NCI-H1930 (cell line): ENCODE measurements at places on chromosomes 6 and 20.

DNA sequence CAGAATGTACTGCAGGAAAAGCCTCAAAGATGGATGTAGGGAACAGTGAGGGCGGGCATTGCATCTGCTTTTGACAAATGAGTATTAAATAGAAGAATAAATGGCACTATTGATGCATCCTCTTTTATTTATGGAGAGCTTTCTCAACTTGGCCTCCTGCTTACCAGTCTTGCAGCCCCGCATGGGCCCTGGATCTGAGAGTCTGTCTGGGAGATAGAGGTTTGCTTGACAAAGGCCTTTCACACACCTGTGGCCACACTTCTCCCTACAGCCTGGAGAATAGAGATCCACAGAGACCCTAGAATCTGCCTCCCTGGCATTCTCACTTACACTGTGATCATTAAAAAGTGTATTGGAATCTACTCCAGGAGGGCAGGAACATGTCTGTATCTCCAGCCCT is 203.8 kb upstream of the CDH4 start:
- DNase-seq = no peak

DNA sequence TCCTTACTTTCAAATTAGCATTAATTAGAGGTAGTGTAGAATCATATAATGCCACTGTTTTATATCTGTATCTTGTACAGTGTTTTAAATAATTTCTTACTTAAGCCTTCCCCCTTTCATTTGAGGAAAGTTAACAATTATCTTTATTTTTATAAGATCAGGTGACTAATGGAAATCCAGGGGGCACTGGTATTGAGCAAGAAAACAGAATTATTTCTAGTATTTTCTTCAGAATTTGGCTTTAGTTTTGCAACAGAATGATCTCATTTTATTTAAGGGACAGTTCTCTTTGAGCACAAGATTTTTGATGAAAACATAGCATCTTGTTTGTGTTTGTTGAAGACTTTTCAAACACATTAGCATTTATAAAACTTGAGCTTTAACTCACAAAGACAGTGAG is 55.9 kb downstream of the RNF217 start:
- no peak for DNase-seq

- no peak for DNase-seq
Observed at GRCh38 chr6:122751326-122751725, 28.2 kb upstream of the FABP7 start.

DNA sequence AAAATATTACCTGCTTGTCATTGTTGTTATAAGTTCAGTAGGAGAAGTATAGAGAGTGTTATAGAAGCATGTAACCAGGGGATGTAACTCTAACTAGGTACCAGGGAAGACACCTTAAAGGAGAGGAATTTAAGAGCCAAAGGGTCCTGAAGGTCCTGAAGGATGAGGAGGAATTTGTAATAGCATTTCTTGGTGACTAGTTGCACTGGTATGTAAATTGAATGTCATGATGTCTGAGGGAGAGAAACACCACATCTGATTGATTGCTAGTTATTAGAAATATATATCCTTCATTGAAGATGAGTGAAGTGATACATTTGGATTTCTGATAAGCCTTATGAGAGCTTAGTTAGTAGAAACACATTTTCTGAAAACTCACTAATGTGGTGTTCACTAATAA is 643.8 kb downstream of the RFPL4B start:
- DNase-seq = no peak

GRCh38 chr20:23519556-23519955 is 28.6 kb downstream of the CST8 start:
- no peak for DNase-seq

DNA sequence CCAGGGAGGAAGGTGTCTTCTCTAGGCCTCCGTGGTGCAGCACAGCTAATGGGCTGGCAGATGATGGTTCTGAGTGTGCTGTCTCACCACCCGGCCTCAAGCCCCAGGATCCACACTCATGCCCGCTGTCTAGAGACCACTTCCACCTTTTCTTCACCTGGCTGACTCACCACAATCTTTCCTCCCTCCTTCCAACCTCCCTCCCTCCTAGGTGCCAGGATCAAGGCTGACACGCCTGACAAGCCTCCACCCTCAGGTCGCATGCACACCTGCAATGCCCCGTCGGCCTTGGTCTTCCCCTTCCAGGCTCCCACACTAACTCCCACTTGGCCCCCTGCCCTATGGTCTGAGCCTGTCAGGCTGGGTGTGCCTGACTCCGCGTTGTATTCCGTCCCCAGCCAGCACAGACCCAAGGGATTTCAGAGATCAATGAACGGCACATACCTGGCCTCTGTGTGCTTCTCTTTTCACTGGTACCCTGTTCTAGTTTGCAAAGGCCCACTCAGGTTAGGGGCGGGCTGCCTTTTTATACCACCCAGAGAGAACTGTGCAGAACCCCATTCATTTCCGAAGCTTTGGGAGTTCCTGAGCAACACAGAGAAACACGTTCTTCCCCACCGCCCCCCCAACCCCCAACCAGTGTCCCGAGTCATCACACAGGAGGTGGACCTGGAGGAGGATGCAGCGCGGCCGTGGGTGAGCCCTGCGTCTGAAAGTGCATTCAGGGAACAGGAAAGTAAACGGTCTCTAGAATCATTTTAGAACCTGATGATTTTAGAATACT is 39.3 kb downstream of the PMEPA1 start:
- no peak for DNase-seq

DNA sequence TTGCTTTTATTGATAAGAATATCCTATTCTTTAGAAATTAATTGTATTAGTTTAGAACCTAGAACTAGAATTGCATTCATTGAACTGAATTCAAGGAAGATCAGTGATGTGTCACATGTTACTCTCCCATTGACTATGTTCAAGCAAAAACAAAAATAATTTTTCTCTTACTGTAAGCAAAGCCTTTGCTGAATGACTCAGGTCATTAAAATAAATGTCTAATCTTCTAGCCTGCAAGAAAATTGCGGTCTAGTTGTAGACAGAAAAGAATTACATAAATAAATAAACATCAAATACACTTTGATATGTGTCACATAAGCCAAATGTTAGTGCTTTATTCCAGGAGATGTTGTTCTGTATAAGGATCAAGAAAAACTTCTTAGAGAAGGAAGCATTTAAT is 387.9 kb downstream of the ADGRB3 start:
- DNase-seq = no peak

- DNase-seq = no peak
Observed at GRCh38 chr6:148528292-148528691, 185.7 kb downstream of the SASH1 start.

DNA sequence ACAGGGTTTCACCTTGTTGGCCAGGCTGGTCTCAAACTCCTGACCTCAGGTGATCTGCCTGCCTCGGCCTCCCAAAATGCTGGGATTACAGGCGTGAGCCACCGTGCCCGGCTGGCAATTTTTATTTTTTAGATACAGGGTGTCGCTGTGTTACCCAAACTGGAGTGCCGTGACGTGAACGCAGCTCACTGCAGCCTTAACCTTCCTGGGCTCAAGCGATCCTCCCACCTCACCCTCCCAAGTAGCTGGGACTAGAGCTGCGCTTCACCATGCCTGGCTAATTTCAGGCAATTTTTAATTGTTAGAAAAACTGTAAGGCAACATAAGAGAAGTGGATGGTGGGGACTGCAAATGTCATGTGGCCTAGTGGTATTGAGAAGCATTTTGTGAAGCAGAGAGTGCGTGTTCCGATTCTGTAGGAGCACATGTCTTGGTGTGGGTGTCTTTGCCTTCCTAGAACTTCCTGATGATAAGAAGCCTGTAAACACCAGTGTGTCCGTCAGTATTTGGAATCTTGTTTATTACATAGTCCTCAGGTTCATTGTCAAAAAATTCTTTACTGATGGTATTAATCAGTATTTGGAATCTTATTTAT is 18.0 kb downstream of the JARID2 start:
- DNase-seq = no peak
